Fibroblast of upper back skin (primary cell): ENCODE measurements at places on chromosomes 12 and 14.

GRCh38 chr12:117060929-117061305 is 38.3 kb downstream of the TESC start:
- DNase-seq, result no peak

GRCh38 chr12:40105265-40105514 is 691 bp downstream of the SLC2A13 start:
- DNase-seq, result no peak

DNA sequence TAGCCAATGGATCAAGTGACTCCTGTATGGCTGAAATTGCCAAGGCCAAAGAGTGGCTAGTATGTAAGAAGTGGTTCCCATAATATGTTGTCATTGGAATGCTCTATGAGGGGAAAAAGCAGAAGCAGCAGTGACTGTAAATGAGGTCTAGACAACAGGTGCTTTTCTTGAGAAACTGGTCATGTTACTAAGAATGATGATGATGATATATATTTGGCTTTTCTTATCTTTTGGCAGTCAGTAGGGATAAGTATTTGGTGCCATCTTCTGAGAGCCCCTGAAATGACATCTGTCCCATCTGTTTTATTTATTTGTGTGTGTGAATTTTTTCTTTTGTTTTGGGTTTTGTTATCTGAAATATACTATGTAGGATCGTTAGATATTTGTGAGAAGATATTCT is 141.7 kb downstream of the SYT1 start:
- DNase-seq, result peak; percentile 19

DNA sequence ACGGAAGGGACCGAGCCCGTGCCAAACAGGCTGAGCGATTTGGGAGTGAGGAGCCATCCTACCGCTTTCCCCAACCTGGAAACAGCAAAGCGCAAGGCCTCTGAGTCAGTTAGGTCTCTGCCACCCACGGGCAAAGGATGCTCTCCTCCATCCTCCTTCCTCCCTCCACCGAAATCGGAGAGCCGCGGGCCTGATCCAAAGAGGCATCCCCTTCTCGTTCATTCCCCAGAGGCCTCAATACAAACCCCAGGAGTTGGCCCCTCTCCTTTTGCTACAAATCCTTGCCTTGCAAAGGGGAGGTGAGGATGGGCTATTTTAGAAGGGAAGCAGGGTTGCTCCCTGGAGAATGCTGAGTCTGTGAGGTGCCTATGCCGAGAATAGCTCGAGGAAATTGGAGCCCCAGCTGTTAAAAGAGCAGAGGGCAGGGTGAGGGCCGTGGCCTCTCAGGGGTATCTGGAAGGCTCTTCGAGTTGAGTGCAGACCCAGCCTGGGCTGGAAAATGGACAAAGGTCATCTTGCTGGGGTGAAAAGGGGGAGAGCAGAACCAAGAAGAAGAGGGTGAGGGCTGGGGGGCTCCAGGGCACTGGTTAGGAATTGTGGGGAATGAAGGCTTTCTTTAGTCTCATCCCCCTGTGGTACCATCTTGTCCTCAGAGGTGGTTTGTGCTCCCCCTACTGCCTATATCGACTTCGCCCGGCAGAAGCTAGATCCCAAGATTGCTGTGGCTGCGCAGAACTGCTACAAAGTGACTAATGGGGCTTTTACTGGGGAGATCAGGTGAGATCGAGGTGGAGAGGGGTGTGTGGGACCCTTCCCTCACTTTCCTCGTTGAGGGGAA is 1.1 kb downstream of the TPI1 start:
- peak; percentile 38 for DNase-seq

DNA sequence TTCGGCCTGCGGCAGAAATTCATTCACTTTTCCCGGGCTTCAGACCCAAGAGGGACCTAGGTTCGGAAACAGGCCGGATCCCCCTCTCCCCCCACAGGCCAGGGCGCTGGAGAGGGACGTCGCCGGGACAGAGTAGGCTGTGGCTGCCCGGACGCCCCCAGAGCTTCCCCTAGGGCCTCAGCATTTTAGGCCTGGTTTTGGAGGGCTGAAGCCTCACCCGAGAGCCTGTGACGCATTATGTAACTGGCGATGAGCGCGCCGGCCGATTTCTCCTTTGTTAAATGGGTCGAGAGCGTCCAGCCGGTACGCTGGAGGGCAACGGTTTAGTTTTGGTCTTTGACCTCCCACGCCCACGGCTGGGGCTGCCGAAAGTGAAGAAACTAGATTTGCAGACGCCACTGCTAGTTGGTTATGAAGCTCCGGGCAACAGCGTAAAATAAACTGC is 657 bp downstream of the PEBP1 start:
- peak; percentile 29 for DNase-seq

GRCh38 chr12:48017496-48017895 is 13.2 kb upstream of the COL2A1 start:
- no peak for DNase-seq

DNA sequence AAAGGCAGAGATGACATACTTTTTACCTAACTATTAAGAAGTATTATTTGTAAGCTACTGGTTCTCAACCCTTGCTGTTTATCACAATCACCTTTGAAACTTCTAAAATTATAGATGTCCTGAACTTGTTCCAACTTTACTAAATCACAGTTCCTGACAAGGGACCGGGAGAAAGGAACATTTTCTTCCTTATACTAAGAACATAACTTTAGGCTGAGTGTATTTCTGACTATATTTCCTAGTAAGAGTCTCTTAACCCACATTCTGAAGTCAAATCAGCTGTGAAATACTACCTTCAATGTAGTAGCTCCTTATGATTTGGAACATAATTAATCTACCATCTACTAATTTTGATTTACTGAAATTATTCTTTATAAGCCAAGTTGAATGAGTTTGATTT is 80.2 kb downstream of the BAZ1A start:
- DNase-seq, result no peak

GRCh38 chr12:103043531-103044486 is 86.3 kb downstream of the ASCL1 start:
- no peak for DNase-seq

GRCh38 chr12:61993734-61994345 is 266.4 kb upstream of the USP15 start:
- DNase-seq, result peak; percentile 15

GRCh38 chr12:92244036-92244435 is 98.4 kb upstream of the BTG1 start:
- DNase-seq, result peak; percentile 20

- peak; percentile 84 for DNase-seq
These were observed 9.4 kb upstream of the CNIH1 start for GRCh38 chr14:54450535-54450934.

- DNase-seq, result no peak
These were observed 128.1 kb upstream of the HMGA2 start for GRCh38 chr12:65696227-65696626.

DNA sequence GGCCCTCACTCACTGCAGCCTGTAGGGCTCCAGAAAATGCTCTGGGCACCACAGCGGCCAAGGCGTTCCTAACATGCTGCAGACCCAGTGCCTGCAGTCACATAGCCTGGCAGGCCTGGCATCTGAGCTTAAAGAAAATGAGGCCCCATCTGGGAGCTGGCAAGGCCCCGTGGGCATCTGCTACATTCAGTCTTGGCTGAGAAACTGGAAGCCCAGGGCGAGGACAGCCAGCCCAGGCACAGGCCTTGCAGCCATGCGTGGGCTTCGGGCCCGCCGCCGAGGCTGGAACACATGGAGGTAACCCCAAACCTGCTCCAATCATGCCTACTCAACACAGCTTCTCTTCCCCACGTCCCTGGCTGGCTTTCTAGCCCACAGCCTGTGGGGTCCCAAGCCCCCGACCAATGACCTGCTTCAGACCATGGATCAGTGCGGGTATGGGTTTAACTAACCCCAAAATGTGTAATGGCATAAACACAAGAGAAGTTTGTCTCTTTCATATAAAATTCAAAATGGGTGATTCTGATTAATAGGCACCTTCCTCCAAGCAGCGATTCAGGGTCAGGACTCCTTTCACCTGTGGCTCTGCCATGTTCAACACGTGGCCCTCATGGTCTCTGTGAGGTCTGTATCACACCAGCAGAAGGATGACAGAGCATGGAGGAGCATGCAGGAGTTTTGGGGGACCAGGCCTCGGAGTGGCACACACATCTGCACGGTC is 6.4 kb downstream of the NGB start:
- DNase-seq, result no peak

- peak; percentile 24 for DNase-seq
These were observed 1.1 kb upstream of the NUDT4 start for GRCh38 chr12:93376436-93377251.

- no peak for DNase-seq
These were observed 227.9 kb downstream of the ALG10B start for GRCh38 chr12:38544330-38545066.

GRCh38 chr12:121087467-121088194 is 45.0 kb upstream of the P2RX7 start:
- DNase-seq, result no peak

- DNase-seq, result no peak
These were observed 3.2 kb downstream of the PGF start for GRCh38 chr14:74952180-74952665.

- no peak for DNase-seq
These were observed 3.3 kb downstream of the CD63 start for GRCh38 chr12:55725556-55725955.

GRCh38 chr14:74475678-74476077 is 17.4 kb downstream of the NPC2 start:
- DNase-seq, result peak; percentile 77

GRCh38 chr12:81263072-81263471 is 185.2 kb downstream of the ACSS3 start:
- no peak for DNase-seq

GRCh38 chr12:124518051-124518932 is 49.1 kb downstream of the NCOR2 start:
- peak; percentile 100 for DNase-seq

DNA sequence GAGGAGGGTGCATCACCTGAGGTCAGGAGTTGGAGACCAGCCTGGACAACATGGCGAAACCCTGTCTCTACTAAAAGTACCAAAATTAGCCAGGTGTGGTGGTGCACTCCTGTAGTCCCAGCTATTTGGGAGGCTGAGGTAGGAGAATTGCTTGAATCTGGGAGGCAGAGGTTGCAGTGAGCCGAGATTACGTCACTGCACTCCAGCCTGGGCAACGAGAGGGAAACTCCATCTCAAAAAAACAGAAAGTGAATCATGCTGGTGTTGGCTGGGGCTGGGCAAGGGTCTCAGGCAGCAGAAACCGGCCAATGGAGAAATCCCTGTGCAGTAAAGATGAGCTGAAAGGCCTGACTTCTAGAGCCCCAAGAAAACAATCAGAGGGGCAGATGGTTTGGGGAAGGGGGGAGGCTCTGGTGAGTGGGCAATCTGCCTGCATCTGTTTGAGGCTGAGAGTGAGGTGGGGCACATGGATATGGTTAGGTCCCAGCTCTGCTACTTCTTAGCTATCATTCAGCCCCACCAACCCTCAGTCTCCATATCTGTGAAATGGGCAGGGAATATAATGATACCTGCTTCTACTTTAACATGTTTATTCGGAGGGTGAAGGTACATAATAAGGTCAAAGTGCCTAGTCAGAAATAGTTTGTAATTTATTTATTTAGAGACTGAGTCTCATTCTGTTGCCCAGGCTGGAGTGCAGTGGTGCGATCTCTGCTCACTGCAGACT is 21.3 kb upstream of the COX6A1 start:
- no peak for DNase-seq

GRCh38 chr12:92845329-92845728 is 83.8 kb downstream of the EEA1 start:
- DNase-seq, result no peak

DNA sequence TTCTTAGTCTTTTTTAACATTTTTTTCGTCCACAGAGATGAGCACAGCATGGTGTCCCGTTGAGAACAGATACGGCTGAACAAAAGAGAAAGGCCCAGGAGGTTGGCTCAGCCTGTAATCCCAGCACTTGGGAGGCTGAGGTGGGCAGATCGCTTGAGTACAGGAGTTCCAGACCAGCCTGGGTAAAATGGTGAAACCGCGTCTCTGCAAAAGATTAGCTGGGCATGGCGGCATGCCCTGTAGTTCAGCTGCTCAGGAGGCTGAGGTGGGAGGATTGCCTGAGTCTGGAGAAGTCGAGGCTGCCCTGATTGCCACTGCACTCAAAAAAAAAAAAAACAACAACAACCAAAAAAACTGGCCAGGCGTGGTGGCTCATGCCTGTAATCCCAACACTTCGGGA is 5.9 kb upstream of the EP400 start:
- DNase-seq, result no peak

DNA sequence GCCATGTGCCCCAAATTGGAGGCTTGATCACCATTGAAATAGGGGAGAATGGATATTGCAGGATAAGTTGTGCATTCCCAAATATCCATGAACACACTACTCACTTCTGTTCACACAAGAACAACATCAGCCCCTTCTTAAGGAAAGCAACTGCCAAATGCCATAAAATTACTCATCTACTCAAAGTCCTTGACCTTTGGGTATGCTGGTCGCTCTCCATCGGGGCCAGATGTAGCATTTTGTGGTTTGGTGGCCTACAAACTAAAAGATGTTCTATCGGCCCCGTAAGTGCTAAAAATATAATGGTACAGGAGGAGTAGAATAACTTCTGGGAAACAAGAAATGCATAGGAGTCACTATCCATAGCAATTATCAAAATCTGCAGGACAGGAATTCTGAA is 362.6 kb downstream of the AEBP2 start:
- no peak for DNase-seq

- no peak for DNase-seq
These were observed 51.0 kb downstream of the NFKBIA start for GRCh38 chr14:35353409-35354172.

- no peak for DNase-seq
These were observed 166.0 kb upstream of the NOS1 start for GRCh38 chr12:117527479-117527855.

- DNase-seq, result no peak
These were observed 42.2 kb upstream of the NR2C1 start for GRCh38 chr12:95115641-95116040.

- DNase-seq, result no peak
These were observed 319.4 kb upstream of the ATP2B1 start for GRCh38 chr12:90027889-90028634.

- DNase-seq, result no peak
These were observed 123.2 kb upstream of the OTX2 start for GRCh38 chr14:56933446-56933845.

GRCh38 chr12:80269803-80270552 is 170.6 kb downstream of the OTOGL start:
- DNase-seq, result peak; percentile 63

GRCh38 chr14:54697001-54697400 is 130.1 kb downstream of the SAMD4A start:
- DNase-seq, result no peak

DNA sequence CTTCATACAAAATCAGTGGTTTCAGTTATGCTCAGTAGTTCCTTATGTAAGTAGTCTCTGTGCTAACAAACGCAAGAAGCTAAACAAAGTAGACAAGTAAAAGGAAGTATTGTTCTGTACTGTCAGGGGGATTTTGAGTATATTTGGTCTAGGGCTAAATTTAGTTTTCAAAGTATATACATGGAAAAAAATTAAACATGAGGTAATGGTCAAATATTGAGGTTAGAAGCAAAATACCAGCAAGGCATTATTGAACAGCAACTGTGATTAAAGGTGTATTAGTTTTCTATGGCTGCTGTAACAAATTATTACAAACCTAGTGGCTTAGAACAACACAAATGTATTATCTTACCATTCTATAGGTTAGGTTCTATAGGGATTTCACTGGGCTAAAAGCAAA is 18.8 kb downstream of the GNG2 start:
- DNase-seq, result no peak

GRCh38 chr12:101743242-101743641 is 4.0 kb upstream of the SYCP3 start:
- peak; percentile 10 for DNase-seq

GRCh38 chr12:72472350-72472749 is 200.2 kb downstream of the TRHDE start:
- DNase-seq, result no peak
